ENCODE measurements at places on chromosomes 13 and 19.

DNA sequence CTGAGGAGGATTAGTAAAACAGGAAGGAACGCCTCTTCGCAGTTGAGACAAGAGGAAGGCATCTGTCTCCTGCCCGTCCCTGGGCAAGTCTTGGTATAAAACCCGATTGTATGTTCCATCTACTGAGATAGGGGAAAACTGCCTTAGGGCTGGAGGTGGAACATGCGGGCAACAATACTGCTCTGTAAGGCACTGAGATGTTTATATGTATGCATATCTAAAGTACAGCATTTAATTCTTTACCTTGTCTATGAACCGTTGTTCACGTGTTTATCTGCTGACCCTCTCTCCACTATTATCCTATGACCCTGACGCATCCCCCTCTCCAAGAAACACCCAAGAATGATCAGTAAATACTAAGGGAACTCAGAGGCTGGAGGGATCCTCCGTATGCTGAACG, 722 bp upstream of the TIMM50 start:
- DNase-seq = no peak

GRCh38 chr19:36221474-36221873, 6.6 kb downstream of the ZNF146 start:
- no peak for DNase-seq

- no peak for DNase-seq
Observed at GRCh38 chr19:40056505-40056904, 474 bp upstream of the ZNF780B start.

DNA sequence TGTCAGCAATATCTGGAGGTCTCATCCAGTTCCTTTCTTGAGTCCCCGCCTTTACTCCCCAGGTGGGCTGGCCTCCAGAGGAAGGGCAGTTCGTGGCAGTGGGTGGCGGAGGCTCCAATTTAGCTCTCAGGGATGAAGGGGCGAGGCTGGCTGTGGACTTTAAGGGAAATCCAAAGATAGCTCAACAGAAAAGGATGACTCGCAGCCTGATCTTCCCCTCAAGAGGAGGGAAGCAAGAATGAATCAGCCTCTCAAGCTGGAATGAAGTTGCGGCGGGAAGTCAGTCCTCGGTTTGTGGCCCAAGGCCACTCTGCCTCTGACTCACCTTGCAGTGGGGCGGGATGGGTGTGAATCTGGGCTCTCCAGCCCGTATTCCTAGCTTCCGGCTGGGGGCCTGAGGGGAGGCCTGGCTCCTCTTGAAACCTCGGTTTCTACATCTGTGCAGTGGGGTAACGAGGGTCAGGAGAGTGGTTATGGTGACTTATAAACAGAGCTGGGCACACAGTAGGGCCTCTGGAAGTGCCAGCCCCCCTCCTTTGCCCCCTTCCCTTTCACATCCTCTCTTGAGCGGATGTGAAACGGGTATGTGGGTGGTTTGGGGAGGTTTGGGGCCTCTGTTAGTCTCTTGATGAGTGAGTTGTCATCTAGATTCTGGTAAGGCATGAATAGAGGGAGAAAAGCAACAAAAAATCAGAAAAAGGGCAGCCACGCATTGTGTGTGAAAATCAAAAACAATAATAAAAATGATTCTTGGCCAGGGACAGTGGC, 10.5 kb upstream of the SMG9 start:
- DNase-seq = no peak

GRCh38 chr13:44373601-44374347, at the start of gene SERP2:
Gene SERP2 (plus strand): TSS chr13:44373824. CDS start chr13:44374026, 202 bp downstream.
- no peak for DNase-seq

GRCh38 chr13:99113351-99113750, 87.3 kb upstream of the UBAC2 start:
- DNase-seq = no peak

DNA sequence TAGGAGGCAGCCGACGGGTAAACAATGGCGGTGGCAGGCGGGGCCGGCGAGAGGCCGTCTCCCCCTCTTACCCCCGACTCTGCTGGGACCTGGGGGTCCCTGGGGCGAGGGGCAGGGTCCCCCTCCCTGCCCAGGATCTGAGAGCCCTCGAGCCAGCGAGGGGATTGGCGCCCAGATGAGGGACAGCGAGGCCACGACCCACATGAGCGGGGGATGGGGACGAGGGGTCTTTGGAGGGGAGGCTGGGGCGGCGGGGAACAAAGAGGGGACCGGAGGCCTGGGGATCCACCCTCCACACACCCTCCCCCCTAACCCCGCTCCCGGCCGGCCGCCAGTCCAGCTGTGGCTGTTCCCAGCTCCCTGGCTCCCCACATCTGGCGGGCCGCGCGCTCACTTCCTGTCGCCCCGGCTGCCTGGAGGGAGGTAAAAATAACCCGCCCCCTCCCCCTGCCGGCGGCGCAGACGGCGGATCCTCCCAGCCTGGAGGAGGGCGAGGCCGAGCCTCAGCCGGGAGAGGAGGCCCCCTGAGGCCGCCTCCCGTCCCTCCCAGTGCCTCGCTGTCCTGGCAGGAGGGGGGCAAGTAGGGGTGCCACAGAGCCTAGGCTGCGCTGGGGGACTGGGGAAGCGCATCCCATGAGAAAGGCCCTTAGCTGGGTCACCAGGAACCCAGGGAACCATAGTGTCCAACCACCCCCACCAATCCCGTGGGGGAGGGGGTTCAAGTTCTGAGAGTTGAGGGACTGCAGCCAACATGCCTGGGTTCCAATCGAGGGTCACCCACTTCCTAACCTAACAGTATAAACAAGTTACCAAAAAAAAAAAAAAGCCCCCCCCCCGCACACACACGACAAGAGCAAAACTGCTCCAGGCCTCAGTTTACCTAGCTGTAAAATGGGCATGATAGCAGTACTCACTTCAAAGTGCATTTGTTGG, 29.3 kb upstream of the NANOS3 start:
- DNase-seq = peak; percentile 68

DNA sequence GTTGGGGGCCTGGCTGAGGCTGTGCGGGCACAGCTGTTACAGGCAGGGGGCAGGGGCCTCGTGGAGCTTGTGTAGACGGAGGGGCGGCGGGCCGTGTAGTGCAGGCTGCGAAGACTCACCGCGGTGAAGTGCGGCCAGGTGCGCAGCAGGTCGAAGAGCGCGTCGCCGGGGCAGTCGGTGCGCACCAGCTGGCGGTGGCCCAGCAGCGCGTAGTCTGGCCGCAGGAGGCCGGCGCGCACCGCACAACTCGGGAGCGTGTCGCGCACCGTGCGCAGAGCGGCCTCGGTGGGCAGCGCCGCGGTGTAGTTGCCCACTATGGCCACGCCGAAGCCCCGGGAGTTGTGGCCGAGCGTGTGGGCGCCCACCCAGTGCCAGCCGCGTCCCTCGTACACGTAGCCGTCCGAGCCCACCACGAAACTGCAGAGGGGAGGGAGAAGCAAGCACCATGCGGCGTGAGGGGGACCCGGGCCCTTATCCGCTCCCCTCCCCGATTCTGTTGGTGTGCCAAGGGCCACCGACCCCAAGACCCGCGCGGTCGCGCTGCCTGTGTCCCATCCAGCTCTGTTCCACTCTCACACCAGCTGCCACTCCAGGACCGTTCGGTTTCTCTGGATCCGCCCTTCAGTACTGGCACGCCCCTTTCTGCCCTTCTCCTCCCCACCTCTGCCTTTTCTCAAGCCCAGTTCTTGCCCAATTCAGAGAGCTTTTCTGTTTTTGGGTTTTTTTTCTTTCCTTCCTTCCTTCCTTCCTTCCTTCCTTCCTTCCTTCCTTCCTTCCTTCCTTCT, 5.4 kb upstream of the RASAL3 start:
- DNase-seq = no peak

DNA sequence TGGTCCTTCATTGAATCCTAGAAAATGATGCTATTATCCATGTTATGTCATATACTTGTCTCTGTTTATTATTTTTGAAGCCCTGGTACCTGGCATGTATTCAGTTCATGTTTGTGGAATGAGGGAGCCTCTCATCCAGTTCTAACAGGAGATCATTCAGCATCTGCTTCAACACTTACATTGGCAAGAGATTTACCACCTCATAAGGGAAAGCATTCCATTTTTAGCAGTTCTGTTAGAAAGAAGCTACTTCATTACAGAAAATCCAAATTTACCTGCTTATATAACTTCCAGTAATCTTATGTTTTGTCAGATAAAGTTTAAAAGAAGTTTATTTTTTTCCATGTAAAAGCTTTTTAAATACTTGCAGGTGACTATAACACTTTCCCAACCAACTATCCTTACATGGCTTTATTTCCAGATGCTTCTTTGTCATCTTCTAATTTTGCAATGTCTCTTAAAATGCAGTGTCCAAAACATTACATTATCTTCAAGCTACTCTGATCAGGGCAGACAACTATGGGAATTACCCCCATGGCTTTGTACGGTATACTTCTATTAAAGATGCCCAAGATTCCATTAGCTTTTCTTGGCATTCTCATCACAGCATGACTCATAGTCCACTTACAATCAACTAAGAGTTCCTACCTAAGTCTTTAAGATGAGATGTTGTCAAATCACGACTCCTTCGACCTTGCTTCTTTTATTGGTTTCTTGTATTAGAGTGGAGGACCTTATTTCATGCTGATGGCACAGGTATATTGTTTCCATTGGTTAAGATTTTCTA, 262.1 kb downstream of the PCDH9 start:
- DNase-seq = no peak

DNA sequence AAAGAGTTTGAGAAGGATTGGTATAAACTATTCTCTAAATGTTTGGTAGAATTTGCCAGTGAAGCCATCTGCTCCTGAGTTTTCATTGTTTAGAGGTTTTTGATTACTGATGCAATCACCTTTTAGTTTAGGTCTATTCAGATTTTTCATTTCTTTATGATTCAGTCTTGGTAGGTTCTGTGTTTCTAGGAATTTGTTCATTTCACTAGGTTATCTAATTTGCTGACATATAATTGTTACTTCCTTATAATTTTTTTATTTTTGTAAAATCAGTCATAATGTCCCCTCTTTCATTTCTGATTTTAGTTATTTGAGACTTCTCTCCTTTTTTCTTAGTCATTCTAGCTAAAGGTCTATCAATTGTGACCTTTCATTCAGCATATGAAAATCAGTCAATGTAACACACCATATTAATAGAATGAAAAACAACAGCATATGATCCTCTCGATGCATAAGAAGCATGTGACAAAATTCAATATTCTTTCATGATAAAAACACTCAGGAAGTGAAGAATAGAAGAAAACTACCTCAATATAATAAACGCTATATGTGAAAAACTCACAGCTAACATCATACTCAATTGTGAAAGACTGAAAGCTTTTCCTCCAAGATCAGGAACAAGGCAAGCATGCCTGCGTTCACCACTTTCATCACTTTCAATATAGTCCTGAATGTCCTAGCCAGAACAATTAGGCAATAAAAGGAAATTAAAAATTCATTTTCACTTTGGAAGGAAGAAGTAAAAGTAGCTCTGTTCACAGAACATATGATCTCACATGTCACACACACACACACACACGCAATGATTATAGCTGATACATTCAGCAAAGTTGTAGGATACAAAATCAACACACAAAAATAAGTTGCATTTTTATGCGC, 149.1 kb downstream of the COG6 start:
- DNase-seq = no peak

GRCh38 chr13:60095300-60095699, 68.4 kb downstream of the DIAPH3 start:
- no peak for DNase-seq

DNA sequence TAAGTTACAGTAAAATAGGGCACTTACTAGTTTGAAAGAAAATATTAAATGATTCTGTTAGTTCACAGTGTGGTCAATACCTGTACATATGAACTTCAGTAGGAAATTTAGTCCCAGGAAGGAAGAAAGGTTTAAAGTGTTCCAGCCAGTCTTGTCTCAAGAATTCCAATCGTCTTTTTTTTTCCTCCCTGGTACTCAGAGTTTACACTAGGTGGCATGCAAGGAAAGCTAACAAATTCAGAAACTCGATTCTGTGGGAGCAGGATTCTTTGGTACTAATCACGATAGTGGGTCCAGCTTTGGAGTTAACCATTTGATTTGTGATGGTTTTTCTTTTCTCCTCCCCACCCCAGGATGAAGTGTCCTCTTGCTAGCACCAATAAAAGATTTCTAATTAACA, 43.6 kb downstream of the POLR1D start:
- no peak for DNase-seq

- DNase-seq = no peak
Observed at GRCh38 chr13:106129273-106129672, 406.2 kb downstream of the EFNB2 start.

DNA sequence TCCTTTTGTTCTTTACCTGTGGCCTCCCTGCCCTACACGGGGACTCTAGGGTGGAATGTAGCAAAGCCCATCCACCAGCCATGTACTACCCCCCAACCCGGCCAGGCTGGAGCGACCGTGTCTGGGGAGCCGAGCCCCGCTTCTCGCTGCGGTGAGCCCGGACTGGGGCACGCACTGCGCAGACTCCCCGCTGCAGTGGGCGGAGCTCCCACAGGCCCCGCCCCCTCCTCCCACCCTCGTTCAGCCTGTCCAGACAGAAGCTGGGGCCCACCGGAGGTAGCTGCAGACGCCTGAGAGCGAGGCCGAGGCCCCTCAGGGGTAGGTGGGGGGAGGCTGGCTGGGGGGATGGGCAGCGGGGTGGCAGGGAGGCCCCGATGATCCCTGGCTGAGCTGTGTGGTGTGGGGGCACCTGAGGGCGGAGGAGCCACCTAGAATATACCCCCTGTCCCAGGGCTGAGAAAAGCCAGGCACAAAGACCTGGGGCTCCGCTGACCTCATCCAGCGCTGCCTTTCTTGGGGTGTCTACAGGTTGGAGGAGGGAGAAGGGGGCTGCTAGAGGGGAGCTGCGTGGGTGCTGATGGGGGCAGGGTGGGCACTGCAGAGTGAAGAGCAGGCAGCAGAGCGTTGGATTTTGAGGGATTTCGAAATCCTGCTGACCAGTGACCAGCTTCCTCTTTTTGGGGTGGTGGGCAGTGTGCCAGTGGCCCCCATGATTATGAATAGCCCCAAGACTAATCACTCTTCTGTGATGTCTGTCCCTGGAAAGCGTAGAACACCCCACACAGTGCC, 17.3 kb downstream of the PLD3 start:
- DNase-seq = peak; percentile 46

GRCh38 chr13:106418556-106418955, 116.9 kb downstream of the EFNB2 start:
- no peak for DNase-seq

- no peak for DNase-seq
Observed at GRCh38 chr13:25378528-25378927, 6.8 kb downstream of the ATP8A2 start.

- DNase-seq = no peak
Observed at GRCh38 chr13:22176968-22177520, 506.2 kb downstream of the FGF9 start.

DNA sequence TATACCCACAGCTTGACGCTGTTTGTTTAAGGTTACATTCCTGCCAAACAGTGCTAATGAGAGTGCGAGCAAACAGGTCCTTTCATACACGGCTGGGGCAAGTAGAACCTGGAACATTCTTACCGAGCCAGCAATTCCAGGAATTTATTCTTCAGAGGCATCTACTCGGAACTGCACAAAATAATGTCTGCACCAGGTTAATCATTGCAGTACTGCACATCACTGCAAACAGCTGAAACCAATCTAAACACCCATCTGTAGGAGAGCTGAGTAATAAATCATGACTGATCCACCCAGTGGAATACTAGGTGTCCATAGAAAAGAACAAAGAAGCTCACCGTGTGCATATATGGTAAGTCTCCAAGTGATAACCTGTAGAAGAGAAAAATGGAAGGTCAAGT, 1.2 kb upstream of the ZNF579 start:
- no peak for DNase-seq

Data from stimulated activated CD4-positive, alpha-beta T cell treated with anti-CD3 and anti-CD28 coated beads, Interleukin-1b, Interleukin-23, amount 100 ng/mL, for 1 hour (primary cell).